Islet precursor cell (in vitro differentiated cells): ENCODE measurements at places on chromosomes 1 and 21.
A peak's percentile ranks its signal among the peaks of the same experiment; 100 is the strongest.

DNA sequence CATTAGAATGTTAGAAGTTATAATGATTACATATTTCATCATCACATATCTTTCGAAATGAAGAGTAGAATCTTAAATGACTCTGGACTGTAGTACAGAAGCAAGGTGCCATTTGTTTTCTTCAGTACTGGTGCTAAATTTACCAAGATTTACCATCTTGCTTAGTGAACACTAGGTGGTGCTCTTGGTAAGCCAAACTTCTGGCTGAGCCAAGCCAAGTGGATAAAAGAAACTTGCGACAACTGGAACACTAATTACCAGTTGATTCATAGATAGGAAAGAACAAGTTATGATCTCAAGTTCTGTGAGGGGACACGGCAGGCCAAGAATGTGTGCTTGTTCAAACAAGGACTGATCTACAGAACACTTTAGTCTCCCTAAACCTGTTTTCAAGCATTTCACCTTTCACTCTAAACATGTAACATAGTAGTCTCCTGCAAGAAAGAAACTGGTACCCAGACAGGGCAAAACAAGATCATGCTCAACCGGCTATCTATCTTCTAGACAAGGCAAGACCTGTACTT is 19.8 kb downstream of the SPRTN start:
- no peak for DNase-seq

DNA sequence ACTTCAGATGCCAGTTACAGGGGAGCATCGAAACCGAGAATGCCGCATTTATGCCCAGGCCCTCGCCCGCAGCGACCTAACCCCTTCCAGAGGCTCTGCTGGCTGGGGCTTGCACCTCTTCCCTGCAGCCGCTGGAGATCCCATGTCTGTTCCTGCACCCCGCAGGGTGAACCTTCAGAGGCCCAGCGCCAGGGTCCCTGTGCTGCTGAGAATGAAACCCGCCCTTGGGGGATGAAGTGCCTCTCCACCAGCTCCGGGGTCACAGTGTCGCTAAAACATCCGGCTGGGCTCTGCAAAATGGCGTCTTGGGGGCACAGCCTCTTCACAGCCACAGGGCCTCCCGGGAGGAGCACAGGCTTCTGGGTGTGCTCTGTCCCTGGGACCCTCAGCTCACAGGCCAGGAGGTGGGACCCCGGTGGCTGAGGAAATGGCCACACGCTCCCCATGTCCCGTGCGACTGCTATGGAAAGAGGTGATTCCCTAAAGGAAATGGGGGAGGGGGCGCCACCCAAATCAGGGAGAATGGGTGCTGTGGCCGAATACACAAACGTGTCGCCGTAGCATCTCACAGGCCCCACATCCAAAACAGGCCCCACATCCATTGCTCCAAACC is 39.9 kb upstream of the TSPEAR start:
- no peak for DNase-seq

- DNase-seq, result peak; percentile 94
Observed at GRCh38 chr1:239814306-239814881, 277.3 kb upstream of the FMN2 start.

DNA sequence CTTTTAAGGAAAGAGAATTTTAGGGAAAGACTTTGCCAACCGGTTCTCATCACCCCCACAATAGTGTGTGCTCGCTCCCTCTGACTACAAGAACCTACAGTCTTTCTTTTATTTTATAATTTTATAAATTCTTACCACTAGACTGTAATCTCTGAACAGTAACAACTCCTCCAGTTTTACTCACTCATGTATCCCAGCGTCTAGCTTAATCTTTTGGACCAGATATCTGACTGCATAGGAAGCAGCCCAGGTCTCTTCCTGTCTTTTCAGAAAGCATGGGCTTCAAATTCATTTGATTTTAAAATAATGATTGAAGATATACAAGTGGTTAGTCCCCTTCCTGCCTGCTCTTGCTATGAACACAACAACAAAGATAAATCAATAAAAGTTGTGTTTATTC is 19.0 kb upstream of the DUSP10 start:
- DNase-seq, result no peak

DNA sequence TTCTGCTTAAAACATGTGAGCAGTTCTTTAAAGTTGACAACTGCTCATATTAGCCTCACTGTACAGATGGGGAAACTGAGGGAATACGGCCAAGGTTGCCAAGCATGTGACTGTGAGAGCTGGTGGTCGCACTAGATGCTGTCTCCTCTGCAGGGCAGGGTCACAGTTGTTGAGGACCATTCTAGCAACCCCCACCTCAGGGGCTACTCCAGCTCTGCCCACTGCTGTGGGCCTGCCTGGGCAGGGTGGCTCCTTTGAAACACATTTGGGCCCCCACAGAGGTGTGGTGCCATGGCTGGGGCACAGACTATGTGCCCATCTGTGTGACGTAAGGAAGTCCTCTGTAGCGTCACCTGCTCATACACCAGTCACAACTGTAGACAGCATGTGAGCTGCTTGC is 779 bp downstream of the THEM5 start:
- DNase-seq, result no peak

DNA sequence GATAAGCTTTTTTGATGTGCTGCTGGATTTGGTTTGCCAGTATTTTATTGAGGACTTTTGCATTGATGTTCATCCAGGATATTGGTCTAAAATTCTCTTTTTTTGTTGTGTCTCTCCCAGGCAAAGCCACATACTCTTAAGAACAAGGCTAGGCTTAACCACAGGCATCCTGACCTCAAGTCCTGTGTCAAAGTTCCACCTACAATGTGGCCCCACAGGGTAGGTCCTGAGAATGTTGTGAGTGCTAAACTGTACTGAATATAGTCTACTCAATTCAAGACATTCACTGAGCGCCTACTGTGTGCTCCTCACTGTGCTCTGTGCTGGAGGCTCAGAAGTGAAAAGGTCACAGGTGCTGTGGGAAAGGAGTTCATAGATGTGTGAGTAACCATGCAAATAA is 20.6 kb downstream of the DDAH1 start:
- DNase-seq, result no peak

- no peak for DNase-seq
Observed at GRCh38 chr1:156845055-156845952, 13.6 kb downstream of the INSRR start.

DNA sequence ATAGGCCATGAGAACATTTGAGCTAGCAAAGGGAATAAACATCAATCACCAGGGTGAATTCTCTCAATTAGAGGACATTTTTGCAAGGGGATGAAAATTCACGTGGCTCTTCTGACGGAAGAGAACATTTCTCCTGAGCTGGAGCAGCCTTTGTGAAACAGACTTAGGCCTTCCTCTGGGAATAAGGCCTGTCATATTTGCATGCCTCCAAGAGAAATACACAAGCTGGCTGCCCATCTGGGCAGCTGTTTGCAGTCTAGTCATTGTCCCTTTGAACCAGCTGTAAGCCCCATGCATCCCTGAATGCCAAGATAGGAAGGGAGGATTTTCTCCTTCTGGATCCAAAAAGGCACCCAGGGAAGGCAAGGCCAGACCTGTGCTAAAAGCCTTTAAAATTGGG is 5.5 kb downstream of the LEMD1 start:
- peak; percentile 21 for DNase-seq

DNA sequence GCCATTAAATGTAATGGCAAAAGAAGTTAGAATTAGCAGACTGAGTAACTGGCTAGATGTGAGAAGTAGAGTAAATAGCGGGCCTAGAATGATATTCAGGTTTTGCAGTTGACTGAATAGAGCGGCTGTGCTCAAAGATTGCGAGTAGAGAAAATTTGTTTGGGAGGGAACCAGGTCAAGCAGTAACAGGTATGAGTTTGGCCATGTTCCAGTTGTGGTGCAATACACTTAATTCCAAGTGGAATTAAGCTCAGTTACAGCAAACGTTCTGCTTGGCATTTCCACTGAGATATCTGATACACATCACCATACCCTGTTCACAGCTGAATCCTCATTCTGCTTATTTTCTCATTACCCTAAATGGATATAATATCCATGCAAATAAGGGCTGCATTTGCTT is 1382.9 kb downstream of the MRPL39 start:
- DNase-seq, result no peak

- no peak for DNase-seq
Observed at GRCh38 chr1:31183126-31183525, 56.6 kb downstream of the NKAIN1 start.

DNA sequence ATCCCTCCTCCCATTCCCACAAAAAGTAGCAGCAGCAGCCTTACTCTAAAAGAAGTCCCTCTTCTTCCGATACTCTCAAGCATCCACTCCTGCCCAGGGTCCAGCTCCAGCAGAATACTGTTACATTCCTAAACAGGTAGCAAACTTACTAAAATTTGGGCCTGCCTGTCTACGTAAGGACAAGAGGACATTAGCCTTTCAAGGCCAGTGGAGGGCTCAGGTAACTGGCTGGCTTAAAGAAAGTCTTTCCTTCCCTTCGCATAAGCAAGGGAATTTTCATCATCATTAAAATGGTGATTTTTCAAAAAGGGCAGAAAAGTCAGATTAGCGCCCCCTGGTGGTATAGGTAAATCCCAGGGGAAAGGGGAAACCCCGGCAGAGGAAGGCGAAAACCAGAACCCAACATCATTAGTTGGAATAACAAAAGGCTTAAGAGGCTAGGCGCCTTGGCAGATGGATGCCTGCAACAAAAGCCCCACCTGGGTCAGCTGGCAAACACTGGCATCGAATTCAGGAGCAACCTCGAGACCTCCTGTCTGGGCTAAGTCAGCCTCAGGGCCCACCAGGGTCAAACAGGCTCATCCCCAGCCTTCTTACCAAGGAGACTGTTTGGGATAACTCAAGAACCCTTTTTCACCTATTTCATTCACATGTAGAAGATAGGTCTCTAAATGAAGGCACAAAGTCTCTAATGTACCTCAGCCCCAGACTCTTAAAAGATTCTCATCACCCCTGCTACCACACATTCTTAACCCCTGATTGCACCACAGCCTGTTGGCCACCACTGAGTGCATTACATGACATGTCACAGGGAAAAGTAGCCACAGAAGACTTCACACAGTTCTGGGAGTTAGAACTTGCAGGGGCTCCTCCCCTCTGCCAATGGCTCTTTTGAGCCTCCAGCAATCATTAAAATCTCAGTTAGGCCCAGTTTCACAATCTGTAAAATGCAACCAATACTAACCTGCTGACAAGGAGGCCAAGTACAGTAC is 36.7 kb downstream of the ERI3 start:
- no peak for DNase-seq

DNA sequence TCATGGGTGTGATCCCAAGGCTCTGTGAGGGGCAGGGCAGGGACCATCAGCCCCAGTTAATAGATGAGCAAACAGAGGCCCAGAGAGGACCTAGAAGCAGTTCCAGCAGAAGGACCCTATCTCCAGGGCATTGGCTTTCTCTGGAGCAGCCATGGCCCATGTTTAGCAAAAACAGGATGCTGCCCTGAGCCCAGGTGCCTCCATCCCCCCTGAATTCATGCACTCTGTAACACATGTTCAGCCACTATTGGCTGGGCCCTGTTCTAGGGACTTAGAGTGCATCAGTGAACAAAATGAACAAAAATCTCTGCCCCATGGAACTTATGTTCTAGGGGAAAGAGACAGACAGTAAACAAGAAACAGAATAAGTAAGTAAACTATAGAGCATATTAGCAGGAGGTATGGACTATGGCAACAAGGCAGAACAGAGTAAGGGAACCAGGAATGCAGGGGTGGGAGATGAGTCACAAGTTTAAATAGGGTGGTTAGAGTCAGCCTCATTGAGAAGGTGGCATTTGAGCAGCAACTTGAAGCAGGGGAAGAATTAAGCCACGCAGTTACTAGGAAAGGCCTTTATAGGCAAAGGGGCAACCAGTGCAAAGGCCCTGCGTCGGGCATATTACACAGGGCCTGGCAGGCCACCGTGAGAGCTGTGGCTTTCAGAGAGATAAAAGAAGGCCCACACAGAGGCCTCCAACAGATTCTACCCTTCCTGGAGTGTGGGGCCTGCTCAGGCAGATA is 185.9 kb upstream of the EDN2 start:
- no peak for DNase-seq

DNA sequence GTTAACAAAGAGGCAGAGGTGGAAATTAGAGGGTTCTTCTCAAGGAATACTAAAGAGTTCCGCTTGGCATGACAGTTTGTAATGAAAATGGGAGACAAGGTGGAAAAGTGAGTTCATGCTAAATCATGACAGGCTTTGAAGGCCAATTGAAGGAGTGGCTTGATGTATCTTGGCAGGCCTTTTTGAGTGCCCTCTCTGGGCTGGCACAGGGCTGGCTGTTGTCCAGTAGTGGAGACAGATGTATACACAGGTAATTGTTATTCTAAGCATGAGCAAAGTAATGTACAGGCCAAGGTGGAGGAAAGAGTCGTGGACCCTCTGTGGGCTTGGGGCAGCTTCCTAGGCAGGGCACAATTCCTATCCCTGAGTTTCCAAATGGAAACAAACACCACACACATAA is 196.7 kb upstream of the GALNT2 start:
- DNase-seq, result no peak

DNA sequence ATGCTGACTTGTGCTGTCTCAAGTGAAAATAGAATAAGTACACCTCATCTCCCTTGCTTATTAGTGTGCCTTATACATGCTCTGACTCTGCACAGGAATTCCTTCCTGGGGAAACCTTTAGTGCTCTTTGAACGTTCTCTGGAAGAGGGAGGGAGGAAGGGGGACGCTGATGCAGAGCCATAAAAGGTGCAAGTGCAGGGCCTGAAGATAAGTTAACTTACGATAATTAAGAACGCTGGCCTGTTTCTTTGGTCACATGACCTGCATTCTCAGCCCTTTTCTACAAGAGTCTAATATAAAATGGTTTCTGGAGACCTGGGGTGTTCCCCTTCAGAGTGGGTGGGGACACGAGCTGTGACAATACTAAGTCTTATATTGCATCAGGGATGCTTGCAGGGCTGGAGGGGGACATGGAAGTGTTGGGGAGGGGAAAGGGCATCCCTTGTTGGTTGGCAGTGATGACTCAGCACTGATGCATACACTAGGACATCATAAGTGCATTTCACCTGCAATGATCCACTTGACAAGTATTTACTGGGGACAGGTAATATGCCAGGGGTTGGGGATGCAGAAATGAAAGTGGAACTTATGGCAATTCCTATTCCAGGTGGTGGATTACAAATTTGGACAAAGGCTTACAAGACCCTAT is 26.3 kb upstream of the KIAA0040 start:
- DNase-seq, result no peak

DNA sequence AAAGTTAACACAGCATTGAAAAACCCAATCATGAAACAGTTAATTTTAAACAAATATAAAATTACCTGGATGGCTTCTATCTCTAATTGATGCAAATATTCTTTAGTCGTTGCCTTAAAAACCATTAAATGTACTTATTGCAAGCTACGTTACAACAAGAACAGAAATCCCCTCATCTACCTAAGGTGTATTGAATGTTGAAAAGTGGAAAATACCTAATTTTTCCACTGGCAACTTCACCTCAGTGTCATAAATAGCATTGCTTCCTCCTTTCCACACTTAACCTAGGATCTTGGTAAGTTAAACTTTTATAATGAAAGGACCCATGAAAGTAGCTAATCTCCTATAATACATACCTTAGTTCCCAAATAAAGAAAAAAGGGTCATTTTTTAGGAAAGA is 5.4 kb downstream of the GADD45A start:
- DNase-seq, result no peak
